CD4-positive, alpha-beta T cell treated with Interleukin-17A for 1 hour (primary cell): ENCODE measurements at places on chromosomes 7 and 10.

DNA sequence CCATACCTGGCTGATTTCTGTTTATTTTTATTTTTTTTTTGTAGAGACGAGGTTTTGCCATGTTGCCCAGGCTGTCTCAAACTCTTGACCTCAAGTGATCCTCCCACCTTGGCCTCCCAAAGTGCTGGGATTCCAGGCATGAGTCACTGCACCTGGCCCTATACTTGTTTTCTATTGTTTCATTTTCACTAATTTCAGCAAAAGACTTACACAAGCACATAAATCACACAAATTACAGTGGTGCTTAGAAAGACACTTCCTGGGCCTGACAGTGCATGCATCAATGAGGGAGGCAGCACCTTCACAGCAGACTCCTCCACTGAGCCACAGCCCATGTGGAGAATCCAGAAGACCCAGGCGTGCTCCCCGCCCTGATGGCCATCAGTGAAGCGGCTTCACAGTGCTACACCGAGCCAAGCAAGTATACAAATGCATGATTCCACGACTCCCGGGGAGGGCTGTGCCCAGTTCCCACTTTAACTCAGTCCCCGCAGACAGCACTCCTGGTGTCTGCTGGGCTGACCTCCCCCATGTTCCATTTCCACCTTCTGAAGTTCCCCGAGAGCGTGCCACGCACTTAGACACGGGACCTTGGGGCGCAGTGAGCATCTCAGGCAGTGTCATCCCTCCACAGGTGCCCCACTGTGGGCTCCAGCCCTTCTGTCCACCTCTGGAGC is 20.6 kb downstream of the PITRM1 start:
- DNase-seq = no peak

GRCh38 chr7:28996836-28997235 is 38.7 kb upstream of the TRIL start:
- DNase-seq = no peak

GRCh38 chr10:71093531-71093930 is 118.8 kb upstream of the UNC5B start:
- DNase-seq = no peak

- no peak for DNase-seq
These were observed 303.6 kb downstream of the MAGI2 start for GRCh38 chr7:79149831-79150230.

DNA sequence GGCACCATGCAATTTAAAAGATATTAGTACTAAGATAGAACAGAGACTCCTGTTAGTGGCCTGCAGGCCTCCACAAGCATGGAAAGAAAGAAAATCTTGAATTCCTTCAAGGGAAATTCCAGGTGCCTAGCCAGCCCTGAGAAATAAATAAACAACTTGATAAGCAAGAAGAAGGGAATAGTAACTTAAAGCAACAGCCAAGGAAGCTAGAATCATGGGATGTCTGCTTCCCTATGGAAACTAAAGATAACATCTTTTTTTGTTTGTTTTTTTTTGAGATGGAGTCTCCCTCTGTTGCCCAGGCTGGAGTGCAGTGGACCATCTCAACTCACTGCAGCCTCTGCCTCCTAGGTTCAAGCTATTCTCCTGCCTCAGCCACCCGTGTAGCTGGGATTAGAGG is 128.6 kb downstream of the SKIDA1 start:
- no peak for DNase-seq

DNA sequence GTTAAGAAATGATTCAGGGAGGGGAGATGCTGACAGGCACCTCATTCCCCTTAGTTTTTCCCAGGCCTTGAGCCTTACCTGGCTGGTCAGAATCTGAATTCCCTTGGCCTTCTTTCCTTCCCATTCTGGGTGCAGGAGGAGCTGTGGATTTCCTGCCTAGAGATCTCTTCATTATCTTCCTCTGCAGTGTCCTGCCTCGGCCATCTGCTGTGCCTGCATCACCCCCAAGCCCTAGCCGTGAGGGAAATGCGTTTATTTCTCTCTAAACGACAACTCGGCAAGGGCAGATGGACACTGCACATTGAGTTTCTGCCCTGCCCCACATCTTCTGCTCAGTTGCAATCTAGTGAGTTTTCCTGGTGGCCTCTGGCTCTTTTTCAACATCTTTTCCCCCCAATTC is 26.7 kb downstream of the ZCWPW1 start:
- DNase-seq = no peak

DNA sequence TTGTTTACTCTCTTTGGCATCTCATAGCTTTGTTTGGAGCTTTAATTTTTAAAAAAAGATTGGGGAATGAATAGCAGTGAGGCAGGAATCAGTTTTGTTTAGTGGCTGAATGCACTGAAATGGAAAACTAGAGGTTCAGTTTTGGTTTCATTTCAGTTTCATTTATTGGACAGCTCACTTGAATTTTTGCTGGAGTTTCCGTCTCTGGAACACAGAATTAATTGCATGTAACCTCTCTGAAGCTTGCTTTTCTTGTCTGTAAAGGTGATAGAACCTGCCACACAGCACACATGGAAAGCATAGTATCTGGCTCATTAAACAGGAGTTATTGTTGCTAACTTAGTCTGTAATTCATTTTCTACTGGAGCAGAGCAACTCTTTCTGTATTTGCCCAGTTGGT is 7.1 kb downstream of the GRM8 start:
- no peak for DNase-seq

DNA sequence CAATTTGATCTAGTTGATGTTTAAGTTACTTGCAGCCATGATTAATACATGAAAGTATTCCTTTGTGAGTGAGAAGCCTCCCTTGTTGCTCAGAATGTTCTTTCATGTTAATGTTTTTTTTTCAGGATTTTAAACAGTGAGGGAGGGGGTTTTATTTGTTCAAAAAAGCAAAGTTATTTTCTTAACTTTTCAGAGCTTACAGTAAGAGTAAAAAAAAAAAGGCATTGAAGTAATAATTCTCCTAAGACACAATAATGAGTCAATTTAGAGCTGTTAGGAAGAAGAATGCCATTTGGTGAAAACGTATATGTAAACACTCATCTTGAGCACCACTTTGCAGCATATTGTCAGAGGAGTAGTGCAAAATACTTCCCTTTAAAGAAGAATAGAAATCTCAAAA is 105.8 kb downstream of the SEMA3A start:
- DNase-seq = no peak

- no peak for DNase-seq
These were observed 630.8 kb downstream of the SUGCT start for GRCh38 chr7:40765639-40766038.

DNA sequence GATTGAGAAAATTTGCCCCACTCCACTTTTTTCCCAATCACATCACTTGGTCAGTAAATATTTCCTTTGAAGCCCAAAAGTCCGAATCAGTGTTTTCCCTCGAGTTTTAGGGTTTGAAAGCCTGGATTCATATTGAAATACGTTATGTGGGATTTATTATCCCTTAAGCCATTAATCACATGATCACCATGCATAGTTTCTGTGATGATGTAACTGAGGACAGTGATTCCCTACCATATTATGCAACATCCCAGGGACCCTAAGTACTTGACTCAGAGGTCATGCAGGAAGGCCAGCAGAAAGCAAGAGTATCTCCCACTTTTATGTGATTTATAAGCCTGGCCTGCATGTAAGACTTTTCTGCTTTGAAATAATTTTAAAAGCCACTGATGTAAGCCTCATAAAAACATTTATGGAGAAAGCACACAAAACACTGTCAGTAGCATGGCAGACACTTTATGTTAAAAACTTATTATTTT is 630.6 kb upstream of the ZWINT start:
- DNase-seq = no peak

DNA sequence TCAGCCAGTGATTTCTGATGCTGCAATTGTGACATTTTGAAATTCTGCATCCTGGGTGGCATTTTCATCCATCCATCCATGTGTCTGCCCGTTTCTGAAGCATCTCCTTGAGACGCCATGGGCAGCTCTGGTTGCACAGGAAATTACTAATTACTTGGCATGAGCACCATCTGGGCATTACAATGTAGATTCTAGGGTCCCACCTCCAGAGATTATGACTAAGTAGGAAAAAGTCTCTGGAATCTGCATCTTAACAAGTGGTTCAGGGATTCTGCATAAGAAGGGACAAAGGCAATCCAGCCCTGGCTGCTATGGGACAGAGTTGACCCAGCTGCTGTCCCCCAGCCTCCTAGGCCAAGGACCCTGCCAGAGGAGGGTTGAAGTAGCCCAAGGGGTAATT is 65.3 kb downstream of the CUZD1 start:
- no peak for DNase-seq

DNA sequence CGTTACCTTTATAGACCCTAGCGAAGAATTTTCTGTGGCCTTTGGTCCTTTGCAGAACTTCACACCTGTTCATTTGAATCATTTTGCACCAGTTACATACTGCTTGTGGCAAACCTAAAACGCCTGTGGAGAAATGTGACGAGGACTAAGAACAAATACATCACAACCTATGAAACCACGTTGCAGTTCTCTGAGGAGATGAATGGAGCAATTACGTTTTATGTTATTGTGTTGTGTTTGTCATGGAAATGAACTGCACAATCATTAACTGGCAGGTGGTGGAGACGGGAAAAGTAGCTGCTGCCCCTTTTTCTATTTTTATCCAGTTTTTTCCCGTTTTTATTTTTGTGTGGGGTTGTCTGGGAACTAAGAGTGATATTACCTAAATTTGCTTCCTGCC is 505.5 kb downstream of the SDK1 start:
- DNase-seq = no peak

DNA sequence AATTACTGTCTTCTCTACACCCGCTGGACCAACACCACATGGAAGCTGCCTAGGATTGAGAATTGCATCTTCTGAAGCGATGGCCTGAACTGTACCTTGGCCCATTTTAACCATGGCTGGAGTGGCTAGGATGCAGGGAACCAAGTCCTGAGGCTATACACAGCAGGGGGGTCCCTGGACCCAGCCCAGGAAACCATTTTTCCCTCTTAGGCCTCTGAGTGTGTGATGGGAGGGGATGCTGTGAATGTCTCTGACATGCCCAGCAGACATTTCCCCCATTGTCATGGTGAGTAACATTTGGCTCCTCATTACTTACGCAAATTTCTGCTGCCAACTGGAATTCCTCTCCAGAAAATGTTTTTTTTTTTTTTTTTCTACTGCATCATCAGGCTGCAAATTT is 822.7 kb downstream of the PCDH15 start:
- DNase-seq = no peak

GRCh38 chr7:133983685-133984419 is 143.3 kb upstream of the LRGUK start:
- DNase-seq = no peak

GRCh38 chr7:74134117-74134620 is 40.0 kb upstream of the EIF4H start:
- peak; percentile 2 for DNase-seq

GRCh38 chr10:67763499-67764011 is 67.6 kb upstream of the CTNNA3 start:
- peak; percentile 84 for DNase-seq

- DNase-seq = peak; percentile 75
These were observed at the start of gene ARMC3 for GRCh38 chr10:22927661-22928403. Gene ARMC3 (plus strand): TSS chr10:22928053. CDS start chr10:22931997, 3,944 bp downstream.

DNA sequence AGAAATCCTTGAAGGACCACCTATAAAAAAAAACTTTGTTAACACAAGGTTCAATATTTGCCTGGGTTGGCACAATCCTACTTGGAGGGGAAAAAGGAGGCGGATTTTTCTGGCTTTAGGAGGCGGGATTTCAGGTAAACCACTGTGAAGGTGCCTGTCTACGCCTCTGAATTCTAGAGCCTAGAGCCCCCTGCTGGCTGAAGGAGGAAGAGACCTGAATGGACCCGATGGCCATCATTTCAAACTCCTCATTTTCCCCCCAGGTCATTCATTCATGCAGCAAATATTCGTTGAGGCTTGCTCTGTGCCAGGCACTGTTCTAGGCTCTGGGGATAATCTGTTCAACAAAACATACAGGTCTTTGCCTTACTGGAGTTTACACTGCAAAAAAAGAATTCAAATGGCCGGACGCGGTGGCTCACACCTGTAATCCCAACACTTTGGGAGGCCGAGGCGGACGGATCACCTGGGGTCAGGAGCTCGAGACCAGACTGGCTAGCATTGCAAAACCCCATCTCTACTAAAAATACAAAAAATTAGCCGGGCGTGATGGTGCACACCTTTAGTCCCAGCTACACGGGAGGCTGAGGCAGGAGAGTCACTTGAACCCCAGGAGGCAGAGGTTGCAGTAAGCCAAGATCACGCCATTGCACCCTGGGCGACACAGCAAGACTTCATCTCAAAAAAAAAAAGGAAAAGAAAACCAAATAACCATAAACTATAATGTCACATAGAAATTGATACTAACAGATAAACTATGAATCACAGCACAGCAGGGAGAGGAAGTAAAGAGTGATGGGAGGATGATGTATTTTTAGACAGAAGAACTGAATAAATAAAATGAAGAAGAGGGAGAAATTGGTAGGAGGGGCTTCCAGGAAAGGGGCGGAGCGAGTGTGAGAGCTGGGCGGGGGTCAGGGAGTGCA is 90.1 kb upstream of the NFE2L3 start:
- peak; percentile 78 for DNase-seq

DNA sequence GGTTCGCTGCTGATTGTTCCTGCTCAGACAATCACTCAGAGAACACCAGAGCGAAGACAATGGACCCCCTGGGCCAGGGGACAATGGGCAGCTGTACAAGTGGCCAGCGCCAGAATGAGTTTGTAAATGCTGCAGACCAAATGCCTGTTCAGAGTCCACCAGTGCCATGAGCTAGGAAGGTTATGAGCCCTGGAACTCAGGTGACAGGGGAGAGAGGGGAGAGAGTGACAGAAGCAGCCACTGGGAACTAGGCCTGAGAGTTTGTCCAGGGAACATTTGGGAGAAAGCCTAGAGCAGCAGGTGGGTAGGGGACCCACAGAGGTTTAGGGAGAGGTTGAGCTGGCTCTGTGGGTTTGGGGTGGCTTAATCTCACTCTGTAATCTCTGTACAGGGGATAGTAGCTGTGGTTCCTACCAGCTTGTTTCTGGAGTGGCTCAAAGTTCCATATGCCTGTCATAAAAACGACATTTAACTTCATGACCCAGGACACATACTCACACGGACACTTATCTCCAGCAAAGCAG is 60.4 kb downstream of the C10orf105 start:
- DNase-seq = no peak

GRCh38 chr10:15084502-15084922 is 4.1 kb downstream of the ACBD7 start:
- peak; percentile 74 for DNase-seq

- no peak for DNase-seq
These were observed 87.8 kb upstream of the LRRC4 start for GRCh38 chr7:128119036-128119435.

DNA sequence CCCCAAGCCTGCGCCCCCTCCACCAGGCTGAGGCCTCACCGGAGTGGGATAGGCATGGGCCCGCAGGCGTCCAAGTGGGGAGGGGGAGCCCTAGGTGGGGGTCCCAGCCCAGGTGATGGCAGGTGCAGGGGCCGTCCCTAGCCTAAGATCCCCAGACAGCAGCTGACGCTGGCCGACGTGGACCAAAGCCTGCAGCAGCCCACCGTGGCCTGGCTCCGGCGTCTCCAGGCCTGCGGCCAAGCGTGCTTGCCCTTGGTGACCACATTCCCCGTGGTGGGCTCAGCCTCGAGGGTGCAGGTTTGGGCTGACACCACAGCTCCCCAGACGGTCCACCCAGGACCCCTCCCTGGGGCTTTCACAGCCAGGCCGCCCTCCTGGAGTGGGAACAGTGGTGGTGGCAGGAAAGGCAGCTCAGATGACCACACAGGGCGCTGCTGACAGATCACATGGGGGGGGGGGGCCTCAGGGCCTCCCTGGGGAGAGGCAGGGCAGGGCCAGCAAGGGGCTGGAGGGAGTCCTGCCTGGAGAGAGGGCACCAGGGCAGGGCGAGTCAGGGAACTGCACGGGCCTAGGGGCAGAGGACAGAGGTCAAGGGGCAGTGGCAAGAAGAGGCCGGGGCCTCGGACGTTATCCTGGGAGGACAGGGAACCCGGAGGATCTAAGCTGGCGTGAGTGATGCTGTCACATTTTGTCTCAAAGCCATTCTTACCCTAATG is 767 bp upstream of the ADAM8 start:
- DNase-seq = no peak

GRCh38 chr7:100456562-100456961 is 7.5 kb downstream of the SPACDR start:
- DNase-seq = no peak
